Fibroblast of villous mesenchyme (primary cell): ENCODE measurements at places on chromosomes 5 and 9. TPM values are rescaled to one million over a fixed set of nuclear protein-coding genes. Genes with fewer than 3 reads are reported as not detected.
A peak's percentile ranks its signal among the peaks of the same experiment; 100 is the strongest.

DNA sequence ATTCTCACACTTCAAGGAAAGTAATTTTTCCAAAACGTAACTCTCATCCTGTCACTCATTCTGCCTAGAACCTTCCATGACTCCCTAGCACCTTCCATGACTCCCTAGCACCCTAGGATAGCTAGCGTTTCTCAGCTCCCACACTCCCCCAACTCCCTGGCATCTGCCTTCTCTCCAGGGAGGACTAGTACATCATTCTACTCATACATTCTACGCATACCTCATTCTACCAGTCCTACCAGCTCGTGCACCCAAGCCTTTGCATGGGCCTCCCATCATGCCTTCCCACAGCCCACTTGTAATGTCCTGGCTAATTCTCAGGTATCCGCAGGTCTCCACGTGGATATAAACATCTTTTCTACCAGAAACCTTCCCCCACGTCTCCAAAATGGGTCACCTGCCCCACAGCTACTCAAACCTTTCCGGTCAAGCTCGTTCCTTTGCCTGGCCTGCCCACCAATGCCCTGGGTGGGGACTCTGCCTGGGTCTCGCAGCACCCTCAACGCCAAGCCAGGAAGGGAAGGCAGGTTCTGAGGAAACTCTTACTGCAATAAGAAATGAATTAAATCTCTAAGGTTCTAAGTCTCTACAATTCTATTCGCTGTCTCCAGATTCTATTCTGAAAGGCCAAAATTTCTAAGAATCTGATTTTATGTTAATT, 930 bp downstream of the ANKS6 start:
- no peak for DNase-seq

GRCh38 chr5:125834438-125835115, 588.6 kb upstream of the GRAMD2B start:
- DNase-seq: no peak

DNA sequence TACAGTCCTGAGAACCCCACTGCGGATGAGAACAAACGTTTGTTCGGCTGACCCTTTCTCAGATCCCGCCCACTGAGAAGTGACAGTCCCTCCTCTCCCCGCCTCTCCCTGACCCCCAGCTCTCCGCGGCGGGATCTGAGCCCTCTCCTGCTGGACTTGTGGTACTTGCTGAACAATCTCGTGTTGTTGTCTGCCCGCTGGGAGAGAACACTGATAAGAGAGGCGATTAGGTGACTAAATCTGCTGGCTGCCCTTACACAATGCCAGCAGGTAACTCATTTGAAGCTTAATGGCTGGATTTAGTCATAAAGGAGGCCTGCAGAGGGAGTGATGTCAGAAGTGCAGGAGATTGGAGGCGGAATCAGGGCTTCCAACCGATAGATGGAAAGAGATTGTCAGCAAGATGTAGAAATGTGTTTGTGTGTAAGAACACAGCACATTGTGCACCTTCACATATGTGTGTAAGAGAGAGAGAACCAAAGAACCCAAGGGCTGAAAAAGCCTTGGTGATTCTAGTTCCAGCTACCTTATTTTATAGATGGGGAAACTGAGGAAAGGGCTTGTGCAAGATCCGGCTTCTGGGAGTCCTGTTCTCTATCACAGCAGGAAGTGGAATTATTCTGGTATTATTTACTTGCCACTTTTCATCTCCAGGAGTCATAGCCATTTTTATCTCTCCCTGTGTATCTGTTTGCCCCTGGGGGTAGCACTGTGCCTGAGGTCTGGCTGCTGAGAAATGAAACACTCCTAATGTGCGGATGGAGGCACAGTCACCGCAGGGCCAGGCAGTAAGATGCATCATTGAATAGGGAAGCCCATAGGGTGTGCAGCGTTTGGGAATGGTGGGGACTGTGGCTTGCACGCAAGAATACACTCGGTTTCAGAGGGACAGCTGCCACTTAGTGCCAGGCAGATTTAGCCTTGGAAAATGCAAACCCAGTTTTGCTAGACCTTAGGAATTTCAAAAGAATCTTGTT, 203.7 kb upstream of the MSX2 start:
- DNase-seq: no peak

GRCh38 chr5:149852641-149853330, 91.8 kb downstream of the PDE6A start:
- DNase-seq: peak; percentile 76

GRCh38 chr5:74310997-74311930, 329.3 kb downstream of the ENC1 start:
- peak; percentile 8 for DNase-seq

The SHLD3 gene
- total RNA-seq: 3.2 and 5.2 TPM in 2 replicates

The PCDHGA6 gene
- total RNA-seq: 4.7 and 4.8 TPM in 2 replicates

The LMX1B gene
- not detected in 2 replicates for total RNA-seq

GRCh38 chr5:52791366-52791765, 3.6 kb downstream of the ITGA1 start:
- no peak for DNase-seq

- no peak for DNase-seq
These were observed 30.6 kb downstream of the NOTCH1 start for GRCh38 chr9:136515276-136515675.

DNA sequence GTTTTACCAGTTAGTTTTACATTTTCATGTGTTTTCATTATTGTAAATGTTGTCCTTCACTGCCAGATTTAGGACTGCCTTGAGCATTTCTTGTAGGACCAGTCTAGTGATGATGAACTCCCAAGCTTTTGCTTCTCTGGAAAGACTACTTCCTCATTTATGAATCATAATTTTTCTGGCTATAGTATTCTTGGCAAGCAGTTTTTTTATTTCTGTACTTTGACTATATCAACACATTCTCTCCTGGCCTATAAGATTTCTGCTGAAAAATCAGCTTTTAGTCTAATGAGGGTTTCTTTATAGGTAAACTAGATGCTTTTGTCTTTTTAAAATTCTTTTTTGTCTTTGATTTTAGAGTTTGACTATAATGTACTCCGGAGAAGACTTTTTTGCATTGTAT, 256.8 kb upstream of the GRAMD2B start:
- DNase-seq: no peak

GRCh38 chr5:102737805-102738469, 17.2 kb upstream of the PAM start:
- DNase-seq: no peak

The CTXN3 gene
- total RNA-seq: not detected in 2 replicates

- DNase-seq: no peak
These were observed 21.3 kb upstream of the TMOD1 start for GRCh38 chr9:97480174-97480573.

DNA sequence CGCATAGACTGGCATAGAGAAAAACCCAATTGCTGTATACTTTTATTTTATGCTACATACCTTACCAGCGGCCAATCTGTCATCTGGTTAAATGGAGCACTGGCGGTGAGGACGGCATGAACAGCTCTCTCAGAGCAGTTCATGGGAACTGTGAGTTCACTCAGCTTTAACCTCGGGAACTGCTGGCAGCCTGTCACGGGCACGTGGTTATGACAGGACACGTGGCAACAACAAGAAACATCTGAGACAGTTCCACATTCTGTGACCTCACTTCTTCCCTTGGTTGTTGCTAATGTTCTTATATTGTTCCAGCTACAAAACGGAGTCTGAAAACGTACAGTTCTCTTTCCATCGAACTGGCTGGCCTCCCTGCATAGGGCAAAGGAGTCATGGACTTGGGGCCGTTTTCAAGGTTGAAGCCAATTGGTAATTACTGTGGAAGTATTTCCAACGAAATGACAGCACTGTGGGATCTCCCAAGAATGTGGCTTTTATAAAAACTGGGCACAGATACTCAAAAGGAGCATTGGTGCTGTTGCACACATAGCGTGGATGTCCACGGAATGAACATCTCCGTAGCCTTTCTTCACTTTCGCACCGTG, 246.3 kb upstream of the DAP start:
- DNase-seq: no peak

DNA sequence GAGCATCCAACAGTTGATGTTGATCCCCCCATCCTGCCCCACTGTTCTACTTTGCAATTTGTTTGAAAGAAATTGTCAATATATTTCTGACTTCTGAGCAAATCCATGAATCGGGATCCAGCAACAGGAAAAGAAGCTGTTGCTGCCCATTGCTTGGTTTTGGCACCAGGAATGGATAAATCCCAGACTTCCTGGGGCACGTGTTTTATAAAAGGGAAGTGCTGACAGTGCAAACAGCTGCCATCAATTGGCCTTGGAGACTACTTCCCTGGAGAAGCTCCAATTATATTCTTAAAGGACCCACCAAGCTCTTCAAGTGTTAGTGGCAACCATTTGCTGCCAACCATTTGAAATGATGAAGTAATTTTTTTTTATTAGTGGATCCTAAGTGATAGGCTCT, 13.7 kb downstream of the STK32A start:
- DNase-seq: no peak

DNA sequence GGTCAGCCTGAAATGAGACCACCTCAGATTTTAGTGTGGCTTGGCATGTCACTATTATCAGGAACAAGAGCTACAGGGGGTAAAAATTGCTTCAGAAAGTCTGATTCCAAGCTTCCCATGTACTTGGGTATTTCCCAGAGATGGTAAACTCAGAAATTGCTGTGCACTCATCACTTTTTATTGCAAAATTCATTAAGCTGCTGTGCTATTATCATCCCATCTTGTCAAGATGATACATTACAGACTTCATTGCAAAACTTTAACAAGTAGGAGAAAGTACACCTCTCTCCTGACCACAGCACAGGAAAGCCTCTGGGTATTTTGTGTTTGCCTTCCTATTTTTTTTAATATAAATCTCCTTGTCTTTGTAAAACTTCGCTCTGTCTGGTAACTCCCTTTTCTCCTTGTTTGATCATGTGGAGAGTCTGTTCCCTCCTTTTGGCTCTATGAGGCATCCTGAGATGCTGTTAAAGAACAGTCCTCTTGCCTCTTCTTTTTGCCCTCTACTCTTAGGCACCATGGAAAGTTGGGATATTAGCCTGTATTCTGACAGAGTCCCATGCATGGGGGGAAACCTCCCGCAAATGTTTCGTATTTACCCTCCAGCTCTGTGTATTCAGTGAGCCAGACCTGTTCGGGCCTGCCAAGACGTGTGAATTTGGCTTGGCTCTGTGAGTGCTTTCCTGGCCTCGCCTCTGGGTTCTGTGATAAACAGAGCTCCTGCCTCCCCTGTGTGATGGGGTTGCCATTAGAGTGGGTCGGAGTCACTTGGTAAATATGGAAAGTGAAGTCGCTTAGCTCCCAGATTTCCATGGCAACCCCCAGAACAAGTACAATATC, 260.7 kb downstream of the NR3C1 start:
- DNase-seq: peak; percentile 98

DNA sequence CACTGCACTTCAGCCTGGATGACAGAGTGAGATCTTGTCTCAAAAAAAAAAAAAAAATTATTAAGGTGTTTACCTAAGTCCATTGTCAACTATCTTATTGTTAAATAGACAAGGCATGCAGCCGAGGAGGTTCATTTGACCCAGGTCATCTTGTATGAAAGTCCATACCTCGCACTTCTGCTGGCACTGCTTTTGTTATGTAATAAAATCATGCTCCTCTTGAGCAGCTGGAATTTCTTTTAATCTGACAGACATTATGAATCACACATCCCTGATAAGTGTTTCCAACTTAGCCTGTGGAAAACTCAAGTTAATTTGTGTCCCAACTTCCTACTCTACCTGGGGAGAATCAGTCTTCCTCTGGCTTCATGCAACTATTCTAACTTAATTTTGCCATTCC, 315.6 kb upstream of the KLF4 start:
- DNase-seq: no peak

The MINAR2 gene
- under 0.01 TPM in 2 replicates for total RNA-seq

The PCDHA12 gene
- under 0.01 TPM in 2 replicates for total RNA-seq

DNA sequence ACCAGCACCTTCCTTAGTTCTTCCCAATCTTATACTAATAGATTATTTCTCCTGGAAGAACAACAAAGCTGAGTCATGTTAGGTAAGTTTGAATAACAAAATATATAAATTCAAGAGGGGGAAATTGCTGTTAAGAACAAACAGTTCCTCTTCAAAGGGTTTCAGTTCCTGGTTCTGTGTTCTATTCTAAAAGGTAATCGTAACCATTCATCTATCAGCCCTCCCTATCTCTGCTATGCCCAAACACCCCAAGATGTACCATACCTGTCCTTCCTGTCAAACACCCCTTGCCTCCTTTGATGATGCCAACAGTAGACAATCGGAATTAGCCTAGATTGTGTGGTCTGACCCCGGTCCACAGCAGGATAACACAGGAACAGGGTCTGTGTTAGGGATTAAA, 4.2 kb upstream of the RNF180 start:
- no peak for DNase-seq

GRCh38 chr5:94693043-94693822, 74.8 kb downstream of the SLF1 start:
- peak; percentile 82 for DNase-seq

The ARL14EPL gene
- not detected in 2 replicates for total RNA-seq

The CCDC171 gene
- 2.2 and 2.3 TPM in 2 replicates for total RNA-seq

DNA sequence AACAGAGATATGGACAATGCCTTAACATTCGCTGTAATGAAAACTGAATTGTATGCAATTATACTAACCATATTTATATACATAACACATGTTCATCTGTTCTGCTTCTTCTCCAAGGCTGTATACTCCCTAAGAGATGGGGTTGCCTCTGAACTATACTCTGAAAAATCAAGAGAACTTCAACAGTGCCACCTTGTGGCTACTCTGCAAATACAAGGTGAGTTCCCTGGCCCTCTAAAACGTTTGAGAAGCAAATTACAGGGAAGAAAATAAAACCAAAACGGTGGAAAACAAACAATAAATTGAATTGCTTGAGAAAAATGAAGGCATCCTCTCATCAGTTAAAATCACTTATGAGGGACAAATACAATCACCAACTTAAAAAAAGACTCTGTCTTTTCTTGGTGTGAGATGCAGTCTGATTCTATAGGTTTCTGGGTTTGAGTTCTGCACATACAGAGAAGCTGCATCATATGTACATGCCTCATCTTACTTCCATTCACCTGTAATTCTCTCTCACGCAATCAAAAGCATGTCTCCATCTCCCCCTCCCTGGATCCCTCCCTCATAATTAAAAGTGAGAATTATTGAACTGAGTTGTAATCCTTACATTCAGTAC, 98.6 kb downstream of the FBXW11 start:
- peak; percentile 71 for DNase-seq

- DNase-seq: peak; percentile 9
These were observed 28.2 kb downstream of the CNOT6 start for GRCh38 chr5:180522330-180522729.

- peak; percentile 77 for DNase-seq
These were observed 178.5 kb upstream of the EGFLAM start for GRCh38 chr5:38079620-38080402.

The PPIC gene
- 42.5 and 57.0 TPM in 2 replicates for total RNA-seq

The GPR150 gene
- total RNA-seq: 0.32 and 0.43 TPM in 2 replicates

GRCh38 chr9:130854092-130854491, 19.0 kb downstream of the ABL1 start:
- peak; percentile 95 for DNase-seq
